Upper lobe of left lung (tissue), 6 donors: ENCODE measurements at places on chromosomes 3 and 15.
A peak's percentile ranks its signal among the peaks of the same experiment; 100 is the strongest.

DNA sequence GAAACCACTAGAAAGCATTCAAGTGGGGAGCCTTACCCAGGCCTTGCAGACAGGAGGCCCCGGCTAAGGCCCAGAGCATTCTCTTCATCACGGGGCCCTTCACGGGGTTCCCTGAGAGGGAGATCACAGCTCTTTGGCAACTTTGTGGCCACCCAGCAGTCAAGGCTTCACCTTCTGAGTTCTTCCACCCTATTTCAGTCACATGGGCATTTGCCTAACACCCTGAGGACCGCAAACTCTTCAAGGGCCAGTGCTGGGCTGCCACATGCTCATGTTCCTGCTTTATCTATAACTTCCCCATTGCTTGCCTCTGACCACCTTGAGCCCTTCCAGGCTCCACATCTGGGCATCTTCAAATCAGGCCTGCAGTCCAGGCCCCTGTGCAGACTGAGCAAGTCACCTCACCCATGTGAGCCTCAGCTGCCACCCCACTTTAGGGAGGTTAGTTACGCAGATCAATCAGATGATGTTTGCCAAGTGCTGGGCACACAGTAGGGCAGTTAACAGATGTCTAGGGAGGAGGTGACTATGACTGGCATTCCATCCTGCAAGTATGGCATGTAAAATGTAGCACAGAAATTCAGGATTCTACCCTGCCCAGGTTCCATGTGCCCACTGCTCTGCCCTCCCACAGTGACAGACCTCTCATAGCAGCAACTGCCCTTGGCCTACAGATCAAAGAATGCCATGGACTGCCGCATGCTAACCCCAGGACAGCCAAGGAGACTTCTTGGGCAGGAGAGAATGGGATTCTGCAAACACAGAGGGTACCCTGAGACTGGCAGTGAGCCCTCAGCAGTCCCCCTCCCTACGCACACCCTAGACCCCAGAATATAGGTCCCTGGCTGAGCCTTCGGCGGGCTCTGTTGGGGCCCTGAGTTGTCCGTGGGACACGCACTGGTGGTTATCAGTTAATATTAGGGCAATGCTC, 37.6 kb upstream of the ZNF710 start:
- DNase-seq = no peak
- H3K4me3 ChIP-seq = no peak overlapping the region
- H3K36me3 ChIP-seq = no peaks in the 10 kb centered on the region
- H3K27me3 ChIP-seq = no peaks in the 10 kb centered on the region
- no peak overlapping the region for H3K27ac ChIP-seq

DNA sequence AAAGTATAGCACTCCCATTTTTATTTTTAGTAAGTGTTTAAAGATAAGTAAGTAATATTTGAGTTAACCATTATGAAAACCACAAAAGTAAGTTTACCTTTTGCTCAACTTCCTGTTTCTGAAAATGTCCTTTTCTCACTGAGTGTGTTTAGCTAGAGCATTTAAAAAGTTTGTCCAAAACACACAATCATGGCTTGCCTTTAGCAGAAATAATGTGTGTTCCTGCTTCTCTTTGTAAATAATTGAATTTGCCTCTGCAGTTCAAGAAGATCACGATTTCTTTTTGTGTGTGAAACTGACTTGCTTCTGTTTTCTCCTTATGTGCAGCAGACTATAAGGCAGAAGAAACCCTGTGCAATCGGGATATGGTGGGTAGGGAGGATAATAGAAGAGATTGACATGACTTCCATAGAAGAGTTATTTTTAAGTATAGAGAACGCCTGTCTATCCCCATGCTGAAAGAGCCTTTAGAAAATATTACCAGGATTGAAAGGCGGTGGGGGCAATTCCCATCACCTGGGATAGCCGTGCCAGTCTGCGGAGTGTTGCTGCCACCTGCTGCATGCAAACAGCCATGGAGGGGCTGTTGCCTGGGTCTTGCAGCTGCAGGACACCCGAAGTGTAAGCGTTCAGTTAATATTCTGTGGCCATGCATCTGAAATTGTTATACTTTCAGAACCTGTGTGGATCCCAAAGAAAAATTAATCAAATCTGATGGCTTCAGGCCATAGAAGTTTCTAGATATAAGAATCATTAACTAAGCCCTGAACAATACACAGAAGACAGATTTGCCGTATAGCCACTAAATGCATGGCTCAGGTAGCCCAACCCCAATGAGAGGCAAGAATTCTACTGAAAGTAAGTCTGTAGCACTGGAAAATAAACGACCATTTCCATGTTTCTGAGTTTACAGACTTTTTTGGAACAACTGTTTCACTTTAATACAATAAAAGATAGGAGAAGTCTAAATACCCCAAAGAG, 2.4 kb upstream of the CD96 start:
- H3K4me1 ChIP-seq = peaks cover 4% of the 10 kb centered on the region
- H3K27me3 ChIP-seq = no peaks in the 10 kb centered on the region
- DNase-seq = peak; percentile 70
- H3K27ac ChIP-seq = no peak overlapping the region

- no peak overlapping the region for H3K27ac ChIP-seq
- H3K4me1 ChIP-seq = no peaks in the 10 kb centered on the region
- no peak overlapping the region for H3K4me3 ChIP-seq
- no peaks in the 10 kb centered on the region for H3K27me3 ChIP-seq
- DNase-seq = no peak
Observed at GRCh38 chr3:24514119-24514518, 19.5 kb upstream of the THRB start.

DNA sequence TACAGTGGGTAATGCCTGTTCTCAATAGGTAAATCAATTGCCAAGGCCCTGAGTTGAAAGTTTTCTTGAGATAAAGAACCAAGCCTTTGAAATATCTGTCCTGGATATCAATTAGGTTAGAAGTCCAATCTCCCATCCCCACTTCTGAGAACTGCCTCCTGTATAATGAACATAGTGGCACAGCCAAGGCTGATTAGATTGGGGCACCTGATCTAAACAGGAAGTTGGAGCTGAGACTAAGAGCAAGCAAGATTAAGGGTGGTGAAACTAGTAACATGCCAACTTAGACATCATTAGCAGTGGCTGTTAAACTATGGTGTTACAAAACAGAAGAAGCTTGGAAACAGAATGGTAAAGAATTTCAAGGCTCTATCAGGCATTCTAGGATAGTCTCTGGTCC, 137.7 kb upstream of the TMEM108 start:
- no peak overlapping the region for H3K27ac ChIP-seq
- H3K4me1 ChIP-seq = no peaks in the 10 kb centered on the region
- H3K27me3 ChIP-seq = no peaks in the 10 kb centered on the region
- no peak overlapping the region for H3K4me3 ChIP-seq
- H3K36me3 ChIP-seq = no peaks in the 10 kb centered on the region

DNA sequence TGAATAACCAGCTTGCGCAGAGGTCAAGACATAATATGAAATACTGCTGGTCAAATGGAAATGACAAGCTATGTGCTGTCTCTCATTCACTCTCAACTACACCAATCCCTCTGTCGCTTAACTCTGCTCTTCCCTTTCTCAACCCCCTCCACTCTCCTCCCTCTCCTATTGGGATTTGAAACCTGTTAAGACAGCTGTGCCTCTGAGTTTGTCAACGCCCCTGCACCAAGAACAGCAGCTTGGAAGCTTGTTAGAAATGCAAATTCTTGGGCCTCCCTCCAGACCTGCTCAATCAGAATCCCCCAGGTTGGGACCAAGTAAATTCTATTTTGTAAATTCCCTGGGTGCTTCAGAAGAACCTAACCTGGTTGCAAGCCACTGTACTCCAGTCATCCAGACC, 149.7 kb upstream of the ATP2B2 start:
- no peak overlapping the region for H3K27ac ChIP-seq
- no peaks in the 10 kb centered on the region for H3K27me3 ChIP-seq
- H3K36me3 ChIP-seq = no peaks in the 10 kb centered on the region
- H3K4me3 ChIP-seq = no peak overlapping the region
- no peak for DNase-seq

- H3K36me3 ChIP-seq = no peaks in the 10 kb centered on the region
- H3K4me3 ChIP-seq = no peak overlapping the region
- no peaks in the 10 kb centered on the region for H3K27me3 ChIP-seq
- no peak for DNase-seq
- no peaks in the 10 kb centered on the region for H3K4me1 ChIP-seq
Observed at GRCh38 chr3:112407888-112408702, 75.1 kb downstream of the CD200 start.

DNA sequence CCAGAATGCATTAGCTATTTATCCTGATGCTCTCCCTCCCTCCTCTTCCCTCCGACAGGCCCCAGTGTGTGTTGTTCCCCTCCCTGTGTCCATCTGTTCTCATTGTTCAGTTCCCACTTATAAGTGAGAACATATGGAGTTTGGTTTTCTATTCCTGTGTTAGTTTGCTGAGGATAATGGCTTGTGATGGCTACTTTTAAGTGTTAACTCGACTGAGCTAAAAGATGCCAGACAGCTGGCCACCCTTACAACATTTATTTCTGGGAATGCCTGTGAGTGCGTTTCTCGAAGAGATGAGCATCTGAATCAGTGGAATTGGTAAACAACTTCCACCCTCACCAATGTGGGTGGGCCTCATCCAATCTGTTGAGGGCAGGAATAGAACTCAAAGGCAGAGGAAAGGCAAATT, 24.7 kb upstream of the TM2D3 start:
- no peak overlapping the region for H3K27ac ChIP-seq
- no peak for DNase-seq
- no peak overlapping the region for H3K4me3 ChIP-seq
- no peaks in the 10 kb centered on the region for H3K4me1 ChIP-seq

- no peak for DNase-seq
- no peak overlapping the region for H3K27ac ChIP-seq
- no peak overlapping the region for H3K4me3 ChIP-seq
Observed at GRCh38 chr3:189132839-189133238, 38.9 kb upstream of the TPRG1 start.

- H3K4me3 ChIP-seq = no peak overlapping the region
- H3K36me3 ChIP-seq = no peaks in the 10 kb centered on the region
- no peak for DNase-seq
- H3K27ac ChIP-seq = peak overlapping the region; percentile 3
Observed at GRCh38 chr3:177835917-177836316, 638.6 kb upstream of the TBL1XR1 start.

DNA sequence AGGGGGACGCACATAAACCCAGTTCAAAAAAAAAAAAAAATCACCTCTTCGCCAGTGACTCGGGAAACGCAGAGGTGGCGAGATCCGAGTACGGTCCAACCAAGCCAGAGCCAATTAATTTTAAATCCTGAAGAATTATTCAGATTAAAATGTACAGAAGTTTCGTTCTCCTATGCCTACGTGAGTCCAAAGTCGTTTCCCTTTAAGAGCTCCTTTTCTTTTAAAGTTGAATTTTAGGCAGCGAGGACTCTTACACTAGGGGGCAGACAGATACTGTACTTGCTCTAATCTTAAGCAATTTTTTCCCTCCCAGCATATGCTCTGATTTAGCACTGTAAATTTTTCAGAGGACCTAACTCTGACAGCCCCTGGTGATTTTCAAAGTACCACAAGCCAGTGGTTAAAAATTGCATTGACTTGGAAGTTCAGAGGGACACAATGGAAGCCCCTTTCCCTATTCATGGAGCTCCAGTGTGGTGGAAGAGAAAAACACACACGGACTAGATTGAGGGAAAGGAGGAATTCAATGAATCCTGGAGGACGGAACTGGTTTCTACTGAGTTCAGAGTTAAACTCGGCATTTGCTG, 3.3 kb upstream of the NR2F2 start:
- DNase-seq = no peak
- peak overlapping the region; percentile 48 for H3K27ac ChIP-seq
- peaks cover 8% of the 10 kb centered on the region for H3K27me3 ChIP-seq
- peak overlapping the region; percentile 32 for H3K4me3 ChIP-seq

- no peaks in the 10 kb centered on the region for H3K27me3 ChIP-seq
- H3K4me3 ChIP-seq = no peak overlapping the region
- DNase-seq = no peak
Observed at GRCh38 chr3:170054204-170054603, 16.4 kb downstream of the GPR160 start.

GRCh38 chr3:187748050-187748481, 2.8 kb upstream of the BCL6 start:
- DNase-seq = no peak
- peaks cover 33% of the 10 kb centered on the region for H3K4me1 ChIP-seq
- peak overlapping the region; percentile 97 for H3K27ac ChIP-seq
- H3K4me3 ChIP-seq = no peak overlapping the region
- no peaks in the 10 kb centered on the region for H3K36me3 ChIP-seq

DNA sequence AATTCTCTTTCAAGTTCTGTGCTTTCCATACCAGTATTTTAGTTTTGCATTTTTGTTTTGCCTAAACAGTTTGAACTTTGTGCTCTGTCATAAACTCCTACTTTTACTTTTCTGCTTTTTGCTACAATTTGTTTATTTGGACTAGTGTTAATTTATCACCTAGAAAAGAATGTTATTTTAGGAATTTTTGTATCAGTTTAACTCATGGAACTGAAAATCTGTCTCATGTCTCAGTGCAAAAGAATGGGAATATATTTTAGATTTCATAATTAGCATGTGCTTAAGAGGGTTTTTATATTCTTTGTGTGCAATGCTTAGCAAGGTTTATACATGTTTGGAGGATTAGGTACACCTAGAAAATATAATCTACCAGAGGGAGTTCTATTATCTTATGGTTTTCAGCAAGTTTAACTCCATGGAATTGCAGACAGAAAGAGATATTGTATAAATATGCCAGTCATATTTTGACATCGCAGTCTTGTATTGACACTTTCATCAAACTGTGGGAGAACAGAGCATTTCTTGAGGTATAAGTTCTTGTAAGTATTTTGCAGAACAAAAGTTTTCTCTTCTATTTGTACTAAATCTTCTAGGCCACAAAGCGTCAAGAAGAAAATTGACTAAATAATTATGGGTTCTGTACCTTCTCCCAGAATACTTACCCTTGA, 409.9 kb downstream of the RBMS3 start:
- H3K4me1 ChIP-seq = peaks cover 14% of the 10 kb centered on the region
- H3K36me3 ChIP-seq = no peaks in the 10 kb centered on the region
- no peak overlapping the region for H3K27ac ChIP-seq
- no peak for DNase-seq
- H3K27me3 ChIP-seq = no peaks in the 10 kb centered on the region

GRCh38 chr3:151230646-151231045, 27.6 kb upstream of the GPR171 start:
- H3K27ac ChIP-seq = no peak overlapping the region
- no peaks in the 10 kb centered on the region for H3K27me3 ChIP-seq
- peaks cover 10% of the 10 kb centered on the region for H3K4me1 ChIP-seq
- no peak overlapping the region for H3K4me3 ChIP-seq

DNA sequence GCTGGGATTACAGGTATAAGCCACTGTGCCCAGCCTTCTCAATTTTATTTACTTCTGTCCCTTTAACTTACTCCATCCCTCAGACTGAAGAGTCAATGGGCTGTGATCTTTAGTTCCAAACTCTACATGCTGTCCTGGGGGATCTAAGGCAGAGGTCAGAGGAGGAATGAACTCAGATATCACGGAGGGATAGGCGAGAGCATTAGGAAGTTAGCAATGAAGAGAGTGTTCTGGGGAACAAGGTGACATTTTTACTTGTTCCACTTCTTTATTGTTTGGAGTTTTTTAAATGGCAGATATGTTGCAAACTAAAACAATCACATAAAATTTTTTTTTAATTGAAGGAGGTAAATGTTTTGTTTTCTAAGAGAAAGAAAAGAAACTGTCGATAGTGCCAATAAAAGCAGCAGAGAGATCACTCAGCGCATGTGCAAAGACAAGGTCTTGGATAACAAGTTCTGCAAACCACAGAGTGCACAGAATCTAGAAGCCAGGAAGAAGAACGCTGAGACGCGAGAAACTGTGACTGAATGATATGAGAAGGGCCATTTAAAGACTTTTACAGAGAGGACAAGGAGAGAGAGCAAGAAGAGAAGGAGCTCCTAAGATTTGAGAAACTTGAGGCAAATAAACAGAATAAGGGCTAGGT, 10.8 kb upstream of the CA12 start:
- peaks cover 17% of the 10 kb centered on the region for H3K4me1 ChIP-seq
- H3K4me3 ChIP-seq = no peak overlapping the region
